ENCODE measurements at places on chromosomes 4 and X.

DNA sequence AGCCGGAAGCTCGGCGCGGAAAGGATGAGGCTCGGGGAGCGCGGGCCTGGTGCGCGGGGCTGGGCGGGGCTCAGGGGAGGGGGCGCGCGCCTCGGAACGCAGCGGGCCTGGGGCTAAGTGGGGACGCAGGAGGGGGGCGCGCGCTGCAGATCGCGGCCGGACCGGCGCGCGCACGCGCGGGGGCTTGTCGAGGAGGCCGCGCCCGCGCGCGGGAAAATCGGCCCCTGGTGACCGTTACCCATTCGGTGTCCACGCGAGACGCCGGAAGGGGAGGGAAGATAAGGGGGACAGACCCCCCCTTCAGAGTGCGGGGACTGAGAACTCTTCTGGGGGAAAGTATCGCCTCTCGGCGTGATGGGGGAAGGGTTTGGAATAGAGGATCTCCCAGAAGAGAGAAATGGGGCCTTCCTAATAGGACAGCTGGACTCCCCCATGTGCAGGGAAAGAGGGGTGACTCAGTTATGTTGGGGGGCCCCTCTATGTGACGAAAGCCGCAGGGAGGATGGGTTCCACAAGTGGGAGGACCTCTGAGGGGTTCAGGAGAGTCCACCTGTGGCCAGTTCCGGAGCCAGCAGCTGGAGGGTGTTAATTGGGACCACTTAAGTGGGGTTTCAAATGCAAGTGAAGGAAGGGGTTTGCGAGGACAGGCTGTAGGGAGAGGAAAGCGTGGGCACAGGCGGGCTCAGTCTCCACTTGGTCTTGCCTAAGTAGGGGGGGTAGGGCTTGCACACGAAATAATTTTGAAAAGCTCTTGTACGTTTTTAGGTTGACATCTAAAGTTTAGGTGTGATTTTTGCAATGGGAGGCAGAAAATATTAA lies 584 bp downstream of the SUV39H1 start:
- peak; percentile 72 for DNase-seq

DNA sequence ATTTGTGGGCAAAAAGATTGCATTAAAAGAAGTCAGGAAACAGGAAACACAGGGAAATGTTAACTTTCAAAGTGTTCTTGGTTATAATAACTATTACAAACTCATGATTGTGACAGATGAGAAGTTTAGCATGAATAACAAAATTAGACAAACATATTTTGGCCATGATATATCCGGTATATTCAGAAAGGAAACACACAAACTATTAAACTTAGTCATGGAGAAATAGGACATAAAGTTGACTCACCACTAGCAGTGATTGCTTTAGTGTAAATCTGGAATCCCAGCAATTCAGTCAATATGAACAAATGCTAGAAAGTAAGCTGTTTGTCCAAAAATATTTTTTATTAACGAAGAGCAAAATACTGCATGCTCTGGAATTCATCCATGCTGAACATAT lies 1299.9 kb downstream of the C4orf33 start:
- DNase-seq = peak; percentile 84

DNA sequence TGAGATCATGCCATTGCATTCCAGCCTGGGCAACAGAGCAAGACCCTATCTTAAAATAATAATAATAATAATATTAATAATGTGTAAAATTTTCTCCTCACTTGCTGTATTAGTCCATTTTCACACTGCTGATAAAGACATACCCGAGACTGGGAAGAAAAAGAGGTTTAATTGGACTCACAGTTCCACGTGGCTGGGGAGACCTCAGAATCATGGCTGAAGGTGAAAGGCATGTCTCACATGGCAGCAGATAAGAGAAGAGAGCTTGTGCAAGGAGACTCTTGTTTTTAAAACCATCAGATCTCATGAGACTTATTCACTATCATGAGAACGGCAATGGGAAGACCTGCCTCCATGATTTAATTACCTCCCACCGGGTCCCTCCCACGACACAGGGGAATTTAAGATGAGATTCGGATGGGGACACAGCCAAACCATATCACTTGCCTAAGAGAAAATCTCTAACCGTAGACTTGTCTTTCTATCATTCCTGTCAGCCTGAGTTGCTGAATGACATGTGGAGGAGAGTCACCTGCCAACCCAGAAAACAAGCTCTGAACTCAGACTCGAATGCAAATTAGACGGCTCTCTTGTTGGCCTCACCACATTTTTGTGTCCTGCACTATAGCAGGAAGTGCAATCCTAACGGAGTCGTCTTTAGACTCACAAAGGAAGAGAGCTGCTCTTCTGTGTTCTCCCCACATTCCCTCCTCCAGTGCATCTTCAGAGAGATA lies 51.9 kb upstream of the DCTD start:
- no peak for DNase-seq

DNA sequence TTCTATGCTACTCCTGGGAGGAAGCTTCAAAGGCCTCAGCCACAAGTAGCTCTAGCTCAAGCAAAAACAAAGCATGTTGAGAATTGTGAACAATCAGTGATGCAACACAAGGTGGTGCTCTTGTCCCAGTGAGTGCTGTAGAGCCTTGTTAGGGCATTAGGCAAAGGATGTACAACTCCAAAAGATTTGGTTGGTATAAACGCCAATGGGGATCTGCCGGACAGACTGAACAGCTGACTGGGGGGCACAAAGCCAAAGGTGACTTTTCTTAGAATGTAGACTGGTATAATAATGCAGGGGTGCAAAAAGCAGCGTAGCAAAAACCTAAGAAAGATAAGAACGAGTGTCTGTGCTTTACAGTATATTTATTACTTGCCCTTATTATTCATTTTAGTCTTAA lies 62.6 kb upstream of the ALB start:
- peak; percentile 58 for DNase-seq

GRCh38 chr4:119679251-119679650 lies 50.6 kb upstream of the PDE5A start:
- no peak for DNase-seq

DNA sequence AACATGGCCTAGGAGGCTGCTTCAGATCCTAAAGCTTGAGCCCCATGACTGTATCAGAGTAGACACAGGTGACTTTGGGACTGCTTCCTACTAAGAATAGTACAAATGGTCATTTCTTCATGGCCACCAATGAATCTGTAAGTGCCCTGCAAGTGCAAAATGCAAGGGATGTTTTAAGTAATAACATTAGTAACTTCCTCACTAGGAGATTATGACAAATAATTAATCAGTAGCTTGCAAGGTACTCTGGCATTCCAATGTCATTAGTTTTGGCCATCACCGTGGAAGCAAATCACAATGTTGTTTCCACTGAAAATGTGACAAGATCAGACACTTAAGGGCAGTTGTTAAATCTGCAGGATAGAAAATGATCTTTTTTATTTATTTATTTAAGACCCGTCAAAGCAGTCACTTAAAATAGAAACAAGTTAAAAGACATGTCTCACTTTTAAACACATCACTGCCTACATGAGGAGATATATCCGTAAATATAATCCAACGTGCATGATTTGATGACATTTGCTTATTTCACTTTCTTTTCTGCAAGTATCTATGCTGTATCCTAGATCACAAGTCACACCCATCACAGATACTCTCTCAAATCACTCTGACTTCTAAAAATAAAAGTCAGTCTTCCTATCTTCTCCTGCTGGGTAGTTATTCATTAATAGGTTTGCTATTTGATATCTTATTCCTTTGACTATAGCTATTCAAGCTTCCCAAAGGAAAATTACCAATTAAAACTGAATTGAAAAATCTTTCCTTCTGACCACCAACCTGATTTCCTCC lies 400.6 kb downstream of the IL15 start:
- DNase-seq = peak; percentile 65

- peak; percentile 34 for DNase-seq
Measured at GRCh38 chr4:158722291-158722916, 792 bp downstream of the PPID start.

DNA sequence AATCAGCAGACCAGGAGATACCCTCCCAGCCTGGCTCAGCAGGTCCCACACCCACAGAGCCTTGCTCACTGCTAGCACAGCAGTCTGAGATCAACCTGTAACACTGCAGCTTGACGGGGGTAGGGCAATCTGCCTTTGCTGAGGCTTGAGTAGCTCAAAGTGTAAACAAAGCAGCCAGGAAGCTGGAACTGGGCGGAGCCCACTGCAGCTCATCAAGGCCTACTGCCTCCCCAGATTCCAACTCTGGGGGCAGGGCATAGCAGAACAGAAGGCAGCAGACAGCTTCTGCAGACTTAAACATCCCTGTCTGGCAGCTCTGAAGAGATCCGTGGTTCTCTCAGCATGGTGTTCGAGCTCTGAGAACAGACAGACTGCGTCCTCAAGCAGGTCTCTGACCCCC lies 15.1 kb upstream of the GABRA2 start:
- no peak for DNase-seq

DNA sequence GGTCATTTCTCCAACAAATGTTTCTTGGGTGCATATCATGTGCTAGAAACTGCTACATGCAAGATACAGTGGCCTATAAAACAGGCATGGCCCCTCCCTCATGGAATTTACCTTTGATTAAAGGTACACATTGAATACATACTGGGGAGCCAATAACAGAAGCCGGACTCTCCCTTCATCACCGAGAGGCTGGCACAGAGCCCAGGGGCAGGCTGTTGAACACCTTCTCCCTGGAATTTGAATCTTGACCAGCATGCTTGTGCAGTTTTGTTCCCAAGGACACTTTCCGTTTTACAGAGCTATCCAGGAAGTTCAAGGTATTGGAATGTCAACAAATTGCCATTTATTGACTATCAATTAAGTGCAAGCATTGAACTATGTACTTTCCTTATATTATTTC lies 33.2 kb downstream of the PPARGC1A start:
- no peak for DNase-seq

DNA sequence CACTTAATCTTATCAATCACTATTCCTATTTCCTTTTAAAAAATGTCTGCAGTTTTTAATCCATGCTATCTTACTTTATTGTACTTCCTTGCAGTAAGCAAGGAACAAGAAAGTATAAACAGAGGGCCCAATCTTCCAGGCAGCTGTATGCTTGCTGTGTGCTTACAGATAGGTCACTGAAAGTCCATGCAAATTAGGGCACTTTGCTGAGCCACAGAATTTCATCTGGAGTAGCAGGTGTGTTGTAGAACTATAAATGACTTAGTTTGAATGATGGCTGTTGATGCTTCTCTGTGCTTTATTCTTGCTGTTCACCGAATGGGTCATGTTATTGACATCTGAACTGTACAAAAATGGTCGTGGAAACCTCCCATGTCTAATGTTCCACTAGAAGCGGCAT lies 154.6 kb downstream of the ATOH1 start:
- DNase-seq = no peak

DNA sequence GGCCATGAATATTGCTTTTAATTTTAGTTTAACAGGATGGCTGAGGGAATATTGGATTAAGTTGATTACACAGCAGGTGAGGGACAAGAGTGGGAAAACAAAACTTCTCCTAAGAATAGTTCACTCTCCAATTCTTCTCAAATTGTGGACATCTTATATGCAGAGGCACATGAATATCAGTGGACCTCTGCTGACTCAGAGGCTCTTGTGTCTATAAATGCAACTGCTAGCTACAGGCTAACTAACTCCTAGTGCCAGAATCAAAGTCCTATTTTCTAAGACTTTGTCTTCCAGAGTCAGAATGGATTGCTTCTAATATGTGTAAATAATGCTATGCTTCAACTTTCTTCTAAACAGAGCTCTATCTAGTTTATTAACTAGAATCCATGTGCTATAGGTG lies 175.8 kb downstream of the IL15 start:
- no peak for DNase-seq

- no peak for DNase-seq
Measured at GRCh38 chrX:2801223-2801622, 27.5 kb upstream of the GYG2 start.

- no peak for DNase-seq
Measured at GRCh38 chrX:112078606-112079005, 4.0 kb downstream of the TRPC5 start.

- DNase-seq = no peak
Measured at GRCh38 chr4:45550766-45551366, 573.0 kb downstream of the GABRG1 start.

GRCh38 chrX:68464796-68465195 lies 31.5 kb upstream of the OPHN1 start:
- no peak for DNase-seq

DNA sequence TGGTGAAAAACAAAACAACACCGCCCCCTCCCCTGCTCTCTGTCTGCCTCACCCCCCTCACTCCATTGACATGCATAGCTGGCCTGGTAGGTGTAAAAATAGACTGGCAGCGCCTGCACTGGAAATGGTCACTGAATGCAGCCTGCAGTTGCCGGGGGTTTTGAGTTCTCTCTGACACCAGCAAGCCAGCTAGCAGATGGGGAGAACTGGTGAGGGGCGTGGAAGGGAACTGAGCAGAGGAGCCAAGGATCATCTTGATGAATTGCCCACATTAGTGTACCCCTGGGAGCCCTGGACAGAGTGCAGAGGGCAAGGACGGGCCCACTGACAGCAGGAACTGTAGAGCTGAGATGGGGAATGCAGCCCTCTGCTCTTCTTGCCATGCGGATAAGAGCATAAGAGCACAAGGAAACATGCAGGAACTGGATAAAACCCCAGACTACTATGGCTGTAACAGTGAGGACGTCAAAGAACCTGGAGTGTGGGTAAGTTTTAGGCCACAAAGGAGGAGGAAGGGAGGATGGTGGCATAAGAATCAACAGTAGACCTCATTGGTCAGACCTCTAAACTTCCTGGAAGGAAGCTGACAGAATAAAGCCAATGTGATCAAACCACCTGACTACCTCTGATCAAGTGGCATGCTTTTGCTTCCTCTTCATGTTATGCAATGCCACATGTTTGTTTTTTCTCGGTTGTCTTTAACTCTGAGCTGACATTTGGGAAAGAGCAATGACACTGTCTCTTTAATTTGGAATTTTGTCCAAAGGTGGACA lies 96.3 kb downstream of the ANK2 start:
- DNase-seq = no peak

DNA sequence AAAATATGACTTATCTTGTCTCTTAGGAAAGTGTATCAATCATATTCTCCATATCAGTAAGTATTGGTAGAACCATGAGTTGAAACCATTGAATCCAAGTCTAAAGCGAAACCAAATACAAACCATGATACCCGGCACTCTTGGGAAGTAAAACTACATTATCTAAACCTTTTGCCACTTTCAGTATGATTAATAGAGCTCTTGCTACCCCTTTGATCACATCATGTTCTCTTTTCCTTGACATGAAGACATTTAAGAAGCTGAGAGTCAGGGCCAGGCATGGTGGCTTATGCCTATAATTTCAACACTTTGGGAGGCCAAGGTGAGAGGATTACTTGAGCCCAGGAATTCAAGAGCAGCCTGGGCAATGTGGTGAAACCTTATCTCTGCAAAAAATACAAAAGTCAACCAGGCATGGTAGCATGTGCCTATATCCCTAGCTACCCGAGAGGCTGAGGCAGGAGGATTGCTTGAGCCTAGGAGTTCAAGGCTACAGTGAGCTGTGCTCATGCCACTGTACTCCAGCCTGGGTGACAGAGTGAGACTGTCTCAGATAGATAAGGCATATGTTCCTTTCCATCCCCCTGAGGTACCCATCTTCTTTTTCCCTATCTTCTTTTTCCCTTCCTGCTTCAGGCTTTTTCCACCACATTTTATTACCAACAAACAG lies 45.4 kb downstream of the CEP135 start:
- no peak for DNase-seq

- DNase-seq = no peak
Measured at GRCh38 chrX:33840176-33840575, 291.9 kb downstream of the FAM47A start.

- DNase-seq = peak; percentile 53
Measured at GRCh38 chr4:117400039-117400835, 314.9 kb upstream of the TRAM1L1 start.
